Stimulated activated CD8-positive, alpha-beta memory T cell treated with anti-CD3 and anti-CD28 coated beads, Interleukin-7, amount 100 ng/mL, for 24 hours (primary cell): ENCODE measurements at places on chromosomes 12 and 14.

DNA sequence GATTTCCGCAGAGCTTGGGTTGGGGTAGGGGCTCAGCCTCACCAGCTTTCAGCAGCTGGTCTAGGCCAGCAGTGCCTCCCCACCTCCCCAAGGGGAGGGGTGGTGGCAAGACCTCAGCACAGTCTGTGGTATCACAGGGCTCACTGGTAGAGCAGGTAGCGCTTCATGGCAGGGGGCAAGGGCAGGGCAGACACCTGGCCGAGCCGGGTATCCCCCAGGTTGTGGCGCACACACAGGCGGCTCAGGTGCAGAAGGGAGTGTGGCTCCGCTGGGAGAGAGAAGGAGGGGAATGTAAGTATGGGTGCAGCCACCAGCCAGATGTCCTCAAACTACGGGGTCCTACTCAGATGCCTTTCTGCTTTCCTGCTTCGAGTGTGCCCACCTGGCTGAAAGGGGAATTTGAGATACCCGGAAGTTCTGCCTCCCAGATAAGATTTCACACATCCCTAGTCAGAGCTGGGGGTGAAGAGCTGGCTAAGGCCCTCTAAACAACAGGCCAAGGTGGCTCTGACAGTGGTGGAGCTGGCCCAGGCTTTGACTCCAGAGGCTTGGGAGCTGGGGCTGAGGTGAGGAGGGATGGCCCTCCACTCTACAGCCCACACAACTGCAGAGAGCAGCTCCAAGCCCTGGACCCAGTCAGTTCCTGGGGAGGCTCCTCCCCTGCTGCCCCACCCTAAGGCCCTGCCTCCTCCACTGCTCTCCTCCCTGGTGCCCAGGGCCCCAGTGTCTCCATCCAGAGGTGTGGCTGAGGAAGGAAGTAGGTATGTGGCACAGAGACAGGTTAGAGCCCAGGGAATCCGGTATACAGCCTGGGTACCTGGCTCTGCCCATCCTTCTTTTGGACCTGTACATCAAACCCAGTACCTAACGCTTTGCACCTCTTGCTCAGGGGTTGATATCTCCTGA is 1.8 kb downstream of the SPSB2 start:
- DNase-seq = no peak

DNA sequence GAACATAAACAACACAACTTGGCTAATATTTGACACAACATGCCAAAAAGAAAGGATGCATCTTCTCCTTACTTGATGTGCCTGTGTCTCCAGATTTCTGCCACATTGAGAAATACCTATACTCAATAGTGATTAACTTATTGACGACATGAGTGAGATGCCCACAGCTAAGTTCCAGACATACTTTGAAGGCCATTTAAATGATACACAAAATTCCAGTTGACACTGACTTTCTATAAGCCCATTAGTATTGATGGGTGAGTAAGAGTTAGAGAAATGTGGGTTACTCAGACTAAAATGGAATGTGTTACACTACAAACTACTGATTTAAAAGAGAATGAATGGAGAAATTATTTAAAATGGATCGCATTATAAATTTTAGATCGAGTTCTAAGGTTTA is 838.2 kb upstream of the MGAT4C start:
- DNase-seq = no peak

DNA sequence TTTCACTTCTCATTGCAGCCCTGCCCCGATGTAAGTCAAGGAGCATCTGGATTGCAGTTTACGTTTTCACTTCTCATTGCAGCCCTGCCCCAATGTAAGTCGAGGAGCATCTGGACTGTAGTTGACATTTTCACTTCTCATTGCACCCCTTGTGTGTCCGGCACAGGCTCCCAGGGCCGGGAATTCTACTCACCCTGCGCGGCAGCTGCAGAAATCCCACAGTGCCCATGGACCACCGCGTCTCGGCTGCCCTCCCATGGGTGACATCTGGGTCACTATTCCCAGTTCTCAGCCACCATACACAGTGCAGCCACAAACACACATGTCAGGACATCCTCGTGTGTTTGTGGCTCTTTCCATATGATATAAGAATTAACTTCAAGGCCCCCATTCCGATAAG is 378.5 kb downstream of the ADGRD1 start:
- no peak for DNase-seq

DNA sequence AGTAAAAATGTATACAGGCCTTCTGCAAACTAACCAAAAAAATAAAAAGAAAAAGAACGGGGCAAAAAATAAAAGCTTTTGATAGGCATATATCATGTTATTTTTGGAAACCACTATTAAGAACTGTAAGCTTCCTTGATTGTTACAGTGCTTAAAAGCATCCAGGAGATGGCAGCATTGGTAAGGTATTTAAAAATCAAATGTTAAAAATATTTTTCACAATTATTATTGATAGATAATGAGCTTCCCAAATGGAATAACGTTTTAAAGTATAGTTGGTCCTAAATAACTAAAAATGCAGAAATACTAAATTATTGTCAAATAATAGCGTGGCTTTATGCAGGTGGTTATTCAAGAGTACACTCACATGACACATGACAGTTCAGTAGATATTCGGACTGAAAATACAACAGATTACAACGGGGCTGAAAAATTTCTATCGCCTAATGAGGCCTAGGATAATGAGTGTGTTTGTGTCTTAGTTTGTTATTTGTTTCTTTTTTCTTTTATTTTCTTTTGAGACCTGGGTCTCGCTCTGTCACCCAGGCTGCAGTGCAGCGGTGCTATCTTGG is 127.2 kb upstream of the ATF7IP start:
- DNase-seq = no peak

DNA sequence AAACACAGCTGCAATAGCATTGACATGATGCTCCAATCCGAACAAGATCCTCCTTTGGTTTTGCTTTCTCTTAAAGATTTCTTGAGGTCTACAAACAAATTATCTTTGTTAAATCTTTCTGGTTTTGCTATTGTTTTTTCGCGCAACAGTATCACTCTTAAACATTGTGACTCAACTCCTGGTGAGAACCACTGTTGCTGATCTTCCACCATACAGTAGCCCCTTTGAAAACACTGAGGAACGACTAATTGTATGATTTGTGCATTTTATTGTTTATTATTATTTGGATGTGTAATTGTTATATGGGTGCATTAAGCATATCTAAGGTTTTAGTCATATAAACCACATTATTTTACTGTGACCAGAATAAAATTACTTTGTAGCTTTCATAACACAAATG is 282.8 kb downstream of the EGLN3 start:
- DNase-seq = no peak

GRCh38 chr14:51094282-51094821 is 553 bp downstream of the TRIM9 start:
- DNase-seq = no peak

- no peak for DNase-seq
These were observed 121.6 kb downstream of the SLC16A7 start for GRCh38 chr12:59717436-59717835.

DNA sequence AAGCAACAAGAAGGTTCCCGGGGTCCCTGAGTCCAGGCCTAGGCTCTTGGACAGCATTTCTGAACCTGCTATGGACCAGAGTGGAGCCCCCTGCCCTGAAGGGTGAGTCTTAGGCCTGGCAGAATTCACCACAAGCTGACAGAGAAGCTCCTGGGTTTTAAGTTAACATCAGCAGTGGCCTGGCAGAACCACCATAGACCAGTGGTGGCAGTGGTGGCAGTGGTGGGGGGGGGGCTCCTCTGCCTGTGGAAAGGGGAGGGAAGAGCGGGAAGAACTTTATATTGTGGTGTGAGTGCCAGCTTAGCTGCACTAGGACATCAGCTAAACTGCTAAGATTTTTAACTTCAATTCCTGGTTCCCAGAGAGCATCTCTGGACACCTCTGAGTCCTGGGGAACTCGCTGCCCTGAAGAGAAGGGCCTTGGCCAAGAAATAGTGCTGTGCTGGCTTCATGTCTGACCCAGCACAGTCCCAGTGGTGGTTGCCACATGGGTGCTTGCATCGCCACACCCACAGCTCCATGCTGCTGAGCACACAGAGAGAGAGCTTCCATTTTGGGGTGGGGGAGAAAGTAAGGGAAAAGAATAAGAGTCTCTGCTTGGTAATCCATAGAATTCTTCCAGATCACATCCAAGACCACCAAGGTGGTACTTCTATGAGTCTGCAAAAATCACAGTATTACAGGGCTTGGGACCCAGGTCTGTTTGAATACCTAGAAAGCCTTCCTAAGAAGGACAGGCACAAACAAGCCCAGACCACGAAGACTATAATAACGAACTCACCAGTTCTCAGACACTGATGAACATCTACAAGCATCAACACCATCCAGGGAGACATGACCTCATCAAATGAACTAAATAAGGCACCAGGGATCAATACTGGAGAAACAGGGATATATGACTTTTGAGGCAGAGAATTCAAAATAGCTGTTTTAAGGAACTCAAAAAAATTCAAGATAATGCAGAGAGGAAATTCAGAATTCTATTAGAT is 20.4 kb upstream of the RNF212B start:
- DNase-seq = no peak

- DNase-seq = no peak
These were observed 790.3 kb downstream of the TMTC2 start for GRCh38 chr12:83476695-83477690.

DNA sequence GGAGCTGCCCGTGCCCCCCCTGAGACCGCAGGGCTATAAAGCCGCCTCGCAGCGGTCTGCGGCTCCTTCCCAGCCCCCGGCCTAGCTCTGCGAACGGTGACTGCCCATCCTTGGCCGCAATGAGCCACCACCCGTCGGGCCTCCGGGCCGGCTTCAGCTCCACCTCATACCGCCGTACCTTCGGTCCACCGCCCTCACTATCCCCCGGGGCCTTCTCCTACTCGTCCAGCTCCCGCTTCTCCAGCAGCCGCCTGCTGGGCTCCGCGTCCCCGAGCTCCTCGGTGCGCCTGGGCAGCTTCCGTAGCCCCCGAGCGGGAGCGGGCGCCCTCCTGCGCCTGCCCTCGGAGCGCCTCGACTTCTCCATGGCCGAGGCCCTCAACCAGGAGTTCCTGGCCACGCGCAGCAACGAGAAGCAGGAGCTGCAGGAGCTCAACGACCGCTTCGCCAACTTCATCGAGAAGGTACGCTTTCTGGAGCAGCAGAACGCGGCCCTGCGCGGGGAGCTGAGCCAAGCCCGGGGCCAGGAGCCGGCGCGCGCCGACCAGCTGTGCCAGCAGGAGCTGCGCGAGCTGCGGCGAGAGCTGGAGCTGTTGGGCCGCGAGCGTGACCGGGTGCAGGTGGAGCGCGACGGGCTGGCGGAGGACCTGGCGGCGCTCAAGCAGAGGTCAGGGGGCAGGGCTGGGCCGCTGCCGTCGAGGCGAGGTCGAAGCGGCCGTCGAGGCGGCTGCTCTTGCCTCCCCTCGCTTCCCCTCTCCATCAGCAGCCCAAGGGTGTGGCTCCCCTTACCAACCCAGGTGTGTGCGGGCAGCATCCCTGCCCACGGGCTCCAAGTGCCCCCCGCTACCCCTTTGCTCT is at the start of gene PRPH:
PRPH (plus strand) TSS at position 66 of the 855 bp plus-strand sequence; CDS start at position 120, 54 bp downstream.
- no peak for DNase-seq
